ENCODE measurements at places on chromosomes 1 and 21. TPM values are rescaled to one million over a fixed set of nuclear protein-coding genes. Genes with fewer than 3 reads are reported as not detected.

The ACAP3 gene
- 42.2 TPM for total RNA-seq

The APOBEC4 gene
- total RNA-seq, result not detected

GRCh38 chr1:238264951-238265350 is 374.2 kb upstream of the ZP4 start:
- no peak for DNase-seq

DNA sequence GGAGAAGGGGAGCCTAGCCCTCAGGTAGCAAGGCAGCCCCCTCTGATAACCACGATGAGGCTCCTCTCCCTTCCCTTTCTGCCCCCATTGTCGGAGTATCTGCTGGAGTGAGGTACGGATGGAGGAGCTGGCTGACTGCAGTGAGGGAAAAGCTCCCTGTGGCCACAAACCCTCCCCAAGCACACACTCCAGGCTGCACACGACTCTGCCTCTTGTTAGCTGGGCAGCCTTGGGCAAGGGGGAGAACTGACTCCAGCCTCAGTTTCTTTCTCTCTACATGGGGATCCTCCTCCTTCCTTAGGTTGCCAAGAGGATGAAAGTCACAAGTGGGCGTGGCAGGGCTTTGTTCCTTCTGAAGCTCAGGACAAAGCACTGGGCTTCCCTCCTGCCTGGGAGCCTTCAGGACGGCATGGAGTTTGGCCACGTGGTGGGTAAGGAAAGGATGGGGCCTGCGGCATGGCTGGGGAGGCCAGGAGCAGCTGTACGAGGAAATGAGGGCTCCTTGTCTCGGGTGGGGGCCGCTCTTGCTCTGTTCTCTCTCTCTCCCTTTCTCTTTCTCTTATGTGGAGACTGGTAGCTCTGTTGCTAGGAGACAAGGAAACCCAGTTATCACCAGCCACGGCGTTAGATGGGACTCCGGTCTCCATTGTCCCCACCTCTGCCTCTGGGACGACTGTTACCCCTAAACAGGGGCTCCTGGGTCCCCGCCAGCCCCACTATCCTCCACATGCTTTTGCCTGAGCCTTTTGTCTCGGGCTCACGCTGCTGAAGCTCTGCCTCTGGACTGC is 39.7 kb downstream of the LRP8 start:
- DNase-seq, result no peak

Data from WTC11 (cell line).